Activated CD4-positive, alpha-beta memory T cell treated with anti-CD3 and anti-CD28 coated beads for 36 hours (primary cell): ENCODE measurements at places on chromosomes 1 and 21. TPM values are rescaled to one million over a fixed set of nuclear protein-coding genes. Genes with fewer than 3 reads are reported as not detected.

Gene CFHR3
- not detected for total RNA-seq

Gene LRRC71
- total RNA-seq, result not detected

Gene SPRR2B
- total RNA-seq, result not detected

Gene DNASE2B
- total RNA-seq, result not detected

Gene PALMD
- total RNA-seq, result not detected

Gene TEKT2
- not detected for total RNA-seq

Gene RNF186
- total RNA-seq, result not detected

Gene HRNR
- total RNA-seq, result not detected

Gene CCDC190
- not detected for total RNA-seq

Gene ACTL8
- total RNA-seq, result not detected

Gene LRRC38
- not detected for total RNA-seq

Gene LEFTY1
- not detected for total RNA-seq

Gene TMEM200B
- 1.5 TPM for total RNA-seq

Gene MYBPH
- total RNA-seq, result not detected

Gene OR2T35
- not detected for total RNA-seq

Gene PPP1R12B
- total RNA-seq, result 8.6 TPM

Gene ASAP3
- 0.58 TPM for total RNA-seq

Gene FGR
- total RNA-seq, result 0.24 TPM

Gene SLC45A1
- 0.77 TPM for total RNA-seq

Gene AMIGO1
- total RNA-seq, result 1.8 TPM

Gene CYP2J2
- 0.68 TPM for total RNA-seq

Gene LCE1F
- not detected for total RNA-seq

Gene CD48
- 194 TPM for total RNA-seq
